ENCODE measurements at places on chromosomes 2 and 18. TPM values are rescaled to one million over a fixed set of nuclear protein-coding genes. Genes with fewer than 3 reads are reported as not detected.

RESP18 gene
- not detected for total RNA-seq

DNA sequence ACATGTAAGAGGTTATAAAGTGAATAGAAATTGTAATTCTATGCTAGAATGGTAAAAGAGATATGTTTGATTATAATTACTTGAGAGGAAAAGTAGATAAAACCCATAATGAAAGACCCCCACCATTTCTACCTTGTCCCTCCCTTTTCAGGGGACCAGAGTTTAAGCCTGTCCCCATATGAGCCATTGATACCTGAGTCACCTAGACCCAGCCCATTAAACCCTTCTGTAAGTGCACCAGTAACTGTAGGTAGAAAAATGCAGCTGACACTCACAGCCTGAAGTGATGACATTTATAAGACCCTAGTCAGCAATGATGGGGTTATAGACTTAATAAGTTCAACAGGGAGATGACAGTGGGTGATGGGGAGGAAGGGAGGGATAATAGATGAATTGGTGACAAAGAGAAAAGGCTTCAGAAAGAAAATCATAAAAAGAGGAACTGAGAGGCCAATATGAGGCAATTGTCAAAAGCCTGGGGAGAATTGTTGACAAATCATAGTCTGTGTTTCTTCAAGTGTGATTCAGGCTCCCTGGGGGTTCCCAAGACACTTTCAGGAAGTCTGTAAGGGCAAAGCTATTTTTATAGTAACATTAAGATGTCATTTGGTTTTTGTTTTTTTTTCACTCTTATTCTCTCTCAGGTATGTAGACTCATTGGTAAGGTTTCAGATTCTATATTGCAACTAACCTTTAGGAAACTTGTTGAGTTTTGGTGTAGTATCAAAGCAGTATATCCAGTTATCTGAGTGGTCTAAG lies 544.2 kb downstream of the SATB2 start:
- no peaks in the 10 kb centered on the region for H3K27me3 ChIP-seq
- no peaks in the 10 kb centered on the region for H3K4me1 ChIP-seq
- no peak overlapping the region for H3K27ac ChIP-seq
- no peak overlapping the region for H3K4me3 ChIP-seq
- no peaks in the 10 kb centered on the region for H3K36me3 ChIP-seq

TLX2 gene
- 3.3 TPM for total RNA-seq

DNA sequence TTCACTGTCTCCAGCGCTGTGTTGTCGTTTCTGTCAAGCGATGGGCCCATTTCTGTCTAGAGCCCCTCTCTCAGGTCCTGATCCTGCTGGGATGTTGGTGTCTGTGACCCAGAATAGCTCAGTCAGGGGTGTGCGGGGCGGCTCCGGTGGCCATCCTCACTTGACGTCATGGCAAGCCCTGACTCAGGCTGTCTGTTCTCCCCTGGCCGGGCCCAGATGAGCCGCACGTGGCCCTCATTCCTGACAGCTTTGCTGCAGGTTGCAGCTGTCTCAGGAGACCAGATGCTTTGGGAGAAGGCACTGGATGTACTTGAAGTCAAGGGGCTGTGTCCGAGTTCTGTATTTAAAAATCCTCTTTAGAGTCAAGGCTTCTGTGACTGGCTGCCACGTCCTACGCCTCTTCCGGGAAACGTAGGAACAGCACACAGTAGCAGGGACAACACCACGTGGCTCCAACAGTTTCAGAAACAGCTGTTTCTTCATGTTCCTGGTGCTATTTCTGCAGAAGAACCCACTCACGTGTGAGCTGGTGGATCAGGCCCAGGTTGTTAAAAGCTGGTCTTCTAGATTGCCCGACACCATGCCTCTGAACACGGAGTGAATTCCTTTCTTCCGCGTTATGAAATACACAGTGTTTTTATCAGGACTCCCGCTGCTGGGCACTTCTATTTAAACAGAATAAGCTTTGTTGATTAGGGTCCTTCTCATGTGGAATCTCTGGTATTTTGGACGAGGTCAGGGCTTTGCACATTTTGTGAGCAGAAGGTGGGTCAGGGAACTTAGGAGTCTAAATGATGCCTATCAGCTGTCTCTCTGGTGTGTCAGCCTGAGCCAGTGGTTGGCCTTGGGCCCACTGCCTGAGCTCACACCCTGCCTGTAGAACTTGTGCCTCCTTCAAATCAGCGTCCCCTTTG lies 28.3 kb upstream of the NTSR2 start:
- H3K4me3 ChIP-seq, result no peak overlapping the region
- no peaks in the 10 kb centered on the region for H3K36me3 ChIP-seq
- no peak for DNase-seq
- no peak overlapping the region for H3K27ac ChIP-seq

NCKAP5 gene
- total RNA-seq, result not detected

GRCh38 chr2:157899125-157899839 lies 23.2 kb upstream of the ACVR1 start:
- peaks cover 5% of the 10 kb centered on the region for H3K36me3 ChIP-seq
- no peaks in the 10 kb centered on the region for H3K27me3 ChIP-seq
- H3K27ac ChIP-seq, result peak overlapping the region; percentile 99
- H3K4me1 ChIP-seq, result peaks cover 73% of the 10 kb centered on the region

FAM228A gene
- total RNA-seq, result 0.23 TPM

CCDC150 gene
- 12.1 TPM for total RNA-seq

GRCh38 chr2:147342329-147342728 lies 502.5 kb upstream of the ACVR2A start:
- no peak for DNase-seq
- no peaks in the 10 kb centered on the region for H3K27me3 ChIP-seq
- no peak overlapping the region for H3K4me3 ChIP-seq
- H3K36me3 ChIP-seq, result peaks cover 14% of the 10 kb centered on the region

PTMA gene
- 1,300 TPM for total RNA-seq

TTLL4 gene
- 27.6 TPM for total RNA-seq
